AG10803 (cell line): ENCODE measurements at places on chromosomes 2 and 18.

DNA sequence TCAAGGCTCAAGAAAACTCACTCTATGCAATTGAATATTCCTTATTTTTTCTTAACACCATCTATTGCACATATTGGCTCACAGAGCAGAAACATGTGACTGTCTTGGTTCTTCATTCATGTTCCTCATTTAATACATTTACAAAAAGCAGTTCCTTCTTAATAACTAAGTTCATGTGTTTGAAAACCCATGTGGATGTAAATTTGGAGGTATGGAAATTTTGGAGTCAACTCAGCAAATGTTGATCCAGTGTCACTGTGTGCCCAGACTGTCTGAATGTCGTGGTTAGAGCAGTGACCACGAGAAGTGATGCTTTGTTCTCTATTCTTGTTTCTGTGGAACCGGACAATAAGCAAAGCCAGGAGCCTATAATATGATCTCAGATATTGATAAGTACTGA lies 299.1 kb downstream of the SETBP1 start:
- no peak for DNase-seq

DNA sequence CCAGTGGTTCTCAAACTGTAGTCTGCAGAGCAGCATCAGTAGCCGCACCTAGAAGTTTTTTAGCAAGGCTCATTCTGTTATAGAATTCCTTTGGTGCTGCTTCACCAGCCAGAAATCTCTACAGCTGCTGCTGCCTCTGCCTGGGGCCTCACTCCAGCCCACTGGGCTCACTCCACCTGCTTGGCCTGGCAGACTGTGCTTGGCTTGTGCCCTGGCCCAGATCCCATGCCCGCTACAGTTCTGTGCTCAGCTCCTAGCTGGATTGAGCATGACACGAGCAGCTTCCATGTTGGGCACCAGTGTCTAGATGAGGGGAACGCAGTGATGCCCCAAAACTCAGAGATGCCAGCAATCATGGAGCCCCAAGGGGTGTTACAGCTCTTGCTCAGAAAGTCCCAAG lies 22.6 kb downstream of the MAPK4 start:
- DNase-seq: no peak

DNA sequence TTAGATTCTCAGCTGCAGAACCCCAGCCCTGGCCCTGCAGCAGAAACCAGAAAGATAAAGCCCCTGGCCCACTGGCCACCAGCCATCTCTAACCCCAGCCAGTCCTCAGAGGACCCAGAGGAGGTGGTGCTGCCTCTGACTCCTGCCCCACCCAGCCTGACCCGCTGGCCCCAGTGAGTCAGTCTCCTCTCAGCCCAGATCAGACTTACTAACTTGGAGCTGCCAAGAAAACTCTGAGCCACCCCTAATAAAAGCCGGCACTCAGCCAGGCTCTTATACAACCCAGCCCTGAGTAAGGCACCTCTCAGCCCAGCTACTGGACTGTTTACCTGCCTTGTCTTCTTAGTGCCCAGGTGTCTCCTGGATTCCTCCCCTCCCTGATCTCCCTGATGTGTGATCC lies 2.0 kb downstream of the SLC14A2 start:
- peak; percentile 89 for DNase-seq

DNA sequence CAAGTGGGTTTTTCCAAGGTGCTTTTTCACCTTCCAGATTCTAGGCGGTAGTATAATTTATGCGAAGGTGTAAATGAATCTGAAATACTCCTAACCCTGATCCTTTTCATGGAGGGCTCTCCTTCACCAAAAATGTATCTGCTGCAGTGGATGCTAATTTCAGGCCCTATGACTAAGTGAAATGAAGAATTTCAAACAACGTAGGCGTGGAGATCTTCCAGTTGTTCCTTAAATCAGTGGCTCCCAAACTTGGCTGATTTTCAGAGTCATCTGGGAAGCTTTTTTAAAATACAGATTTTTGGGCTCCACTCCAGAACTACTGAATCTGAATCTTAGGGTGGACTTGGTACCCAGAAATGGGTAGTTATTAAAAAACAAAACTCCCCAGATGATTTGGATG lies 5.5 kb downstream of the GCKR start:
- DNase-seq: peak; percentile 24

- DNase-seq: peak; percentile 40
Measured at GRCh38 chr2:219230059-219230540, 494 bp downstream of the ANKZF1 start.

GRCh38 chr2:58448065-58448507 lies 207.0 kb upstream of the FANCL start:
- DNase-seq: peak; percentile 68

GRCh38 chr18:36676629-36677028 lies 152.2 kb downstream of the TPGS2 start:
- DNase-seq: no peak

GRCh38 chr18:3059272-3059671 lies 46.3 kb upstream of the LPIN2 start:
- DNase-seq: no peak

- peak; percentile 45 for DNase-seq
Measured at GRCh38 chr18:3966642-3967358, 488.3 kb downstream of the DLGAP1 start.

DNA sequence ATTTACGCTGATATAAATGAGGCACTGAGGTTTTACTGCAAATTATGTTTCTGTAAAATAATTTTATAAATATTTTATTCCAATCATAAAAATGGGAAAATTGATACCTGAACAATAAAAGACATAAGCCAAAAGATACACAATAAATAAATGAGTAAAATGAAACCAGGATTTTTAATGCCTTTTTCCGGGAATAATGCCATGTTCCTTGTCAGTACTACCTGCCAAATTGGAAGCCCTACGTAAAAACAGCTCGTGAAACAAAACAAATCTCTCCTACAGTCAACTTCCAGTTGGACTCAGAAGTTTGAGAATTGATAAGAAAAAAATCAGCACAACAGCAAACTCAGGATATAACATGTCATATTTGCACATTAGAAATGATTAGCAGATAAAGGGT lies 18.0 kb downstream of the GALNT3 start:
- DNase-seq: no peak

DNA sequence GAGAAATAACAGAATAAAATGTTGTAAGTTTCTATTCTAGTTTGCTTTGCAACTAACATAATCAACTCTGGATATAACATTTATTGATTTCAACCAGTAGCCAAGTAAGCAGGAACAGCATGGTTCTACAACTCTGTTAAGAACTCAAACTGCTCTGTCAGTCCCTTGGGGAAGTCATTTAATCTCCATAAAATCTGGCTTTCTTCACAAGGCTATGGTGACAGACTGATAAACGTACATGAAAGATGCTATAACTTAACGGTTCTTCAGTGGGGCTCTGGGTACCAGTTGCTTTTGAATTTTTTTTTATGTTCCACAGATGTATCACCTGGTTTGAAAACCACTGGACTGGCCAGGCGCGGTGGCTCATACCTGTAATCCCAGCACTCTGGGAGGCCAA lies 10.3 kb downstream of the PSME4 start:
- no peak for DNase-seq

- DNase-seq: peak; percentile 92
Measured at GRCh38 chr2:98757904-98758421, 27.0 kb upstream of the MGAT4A start.

DNA sequence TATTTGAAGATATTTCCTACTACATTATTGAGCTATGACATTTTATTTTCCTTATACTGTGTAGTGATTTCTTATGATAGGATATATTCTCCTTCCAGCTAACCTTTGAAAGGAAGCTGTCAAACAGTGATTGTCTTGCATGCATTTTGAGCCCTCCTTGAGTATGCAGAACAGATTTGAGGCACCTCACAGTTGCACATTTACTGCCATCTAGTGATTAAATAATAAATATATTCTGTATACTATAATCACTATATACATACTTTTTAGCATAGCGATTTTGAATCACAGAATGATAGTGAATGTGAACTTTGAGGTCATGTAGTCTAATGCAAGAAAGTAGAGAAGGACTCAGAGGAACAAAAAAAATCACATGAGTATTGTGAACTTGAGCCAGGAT lies 268.4 kb upstream of the CDH19 start:
- DNase-seq: no peak
